ENCODE measurements at places on chromosomes 7 and 10.

DNA sequence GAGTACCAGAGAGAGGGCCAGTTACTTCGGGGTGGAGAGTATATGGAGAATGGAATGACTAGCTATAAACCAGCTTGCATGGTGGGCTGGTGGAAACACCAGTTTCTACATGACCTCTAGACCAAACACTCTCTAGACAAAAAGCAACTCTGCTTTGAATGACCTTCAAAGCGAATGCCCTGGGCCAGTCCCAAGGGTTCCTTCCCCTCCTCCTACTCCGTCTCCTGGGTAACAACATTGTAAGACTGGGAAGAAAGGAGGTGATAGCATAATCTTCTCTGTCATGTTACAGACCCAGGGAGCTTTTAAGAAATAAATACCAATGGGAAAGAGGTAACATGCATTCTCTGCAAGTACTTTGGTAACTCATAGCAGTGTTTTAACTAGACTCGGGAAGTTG, 7.4 kb downstream of the HK1 start:
- DNase-seq = no peak

DNA sequence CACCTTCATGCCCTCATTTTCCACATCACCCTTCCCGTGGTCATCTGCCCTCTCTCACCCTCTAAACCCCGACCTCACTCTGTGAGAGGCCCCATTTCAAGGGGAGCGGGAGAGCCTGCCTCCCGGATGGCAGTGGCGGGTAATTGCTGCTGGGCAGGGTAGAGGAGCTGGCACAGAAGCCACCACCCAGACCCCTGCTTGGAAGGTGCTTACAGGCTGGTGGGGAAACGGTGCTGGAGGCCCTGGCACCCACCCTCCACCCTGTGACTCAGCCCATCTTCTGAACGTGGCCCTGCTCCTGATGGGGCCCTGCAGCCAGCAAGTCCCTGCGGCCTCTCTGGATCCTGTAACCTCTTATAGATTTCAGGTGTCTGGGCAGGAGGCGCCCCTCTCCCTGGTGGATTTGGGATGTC, 10.6 kb upstream of the PWWP2B start:
- DNase-seq = no peak

- no peak for DNase-seq
These were observed 684 bp upstream of the CTNNA3 start for GRCh38 chr10:67696679-67697078.

- DNase-seq = no peak
These were observed 113.7 kb downstream of the TRRAP start for GRCh38 chr7:98992076-98992475.

GRCh38 chr7:20861468-20861867, 74.8 kb upstream of the SP8 start:
- DNase-seq = no peak

- DNase-seq = no peak
These were observed 343.2 kb upstream of the TMEM229A start for GRCh38 chr7:124376111-124376510.

DNA sequence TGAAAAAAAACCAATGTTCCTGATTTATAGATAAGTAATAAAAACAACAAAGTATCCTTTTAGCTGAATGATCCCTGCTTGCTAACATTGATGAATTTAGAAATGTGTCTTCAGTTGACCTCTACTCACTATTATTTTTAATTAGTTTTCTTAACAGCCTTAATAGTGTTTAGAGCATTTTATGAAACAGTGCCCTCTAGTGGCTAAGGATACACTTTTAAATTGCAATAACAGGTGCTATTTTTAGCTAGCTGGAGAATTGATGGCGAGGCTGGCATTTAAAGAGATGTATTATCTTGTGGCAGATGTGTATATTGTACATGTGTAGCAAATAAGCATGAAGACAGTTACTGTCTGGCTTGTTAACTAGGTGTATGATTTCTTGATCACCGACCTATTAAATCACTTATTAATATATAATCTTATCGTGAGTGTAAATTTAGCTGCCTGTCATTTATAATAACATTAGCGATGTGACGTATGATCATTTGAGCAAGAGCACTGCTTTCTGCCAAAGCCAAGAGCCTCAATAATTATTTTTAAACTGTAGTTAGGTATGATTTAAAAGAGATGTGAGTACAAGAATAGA, 451.9 kb downstream of the DPP6 start:
- DNase-seq = peak; percentile 28

DNA sequence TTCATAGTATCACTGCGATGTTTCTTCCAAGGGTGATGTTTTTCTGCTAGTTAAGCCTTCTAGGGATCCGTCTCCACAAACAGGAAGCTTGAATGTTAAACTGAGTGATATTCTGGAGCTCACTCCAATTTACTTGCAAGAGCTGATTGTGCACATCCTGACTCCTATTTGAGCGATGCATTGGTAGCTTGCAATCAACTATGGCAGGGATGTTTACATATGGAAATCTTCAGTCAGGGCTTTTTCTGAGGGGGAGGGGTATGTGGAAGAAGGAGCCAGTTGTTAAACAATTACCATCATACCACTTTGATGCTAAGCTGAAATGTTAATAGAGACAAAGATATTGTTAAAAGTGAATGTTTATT, 43.2 kb upstream of the NXPH1 start:
- no peak for DNase-seq

GRCh38 chr7:57415326-57415725, 34.7 kb upstream of the ZNF716 start:
- DNase-seq = no peak

DNA sequence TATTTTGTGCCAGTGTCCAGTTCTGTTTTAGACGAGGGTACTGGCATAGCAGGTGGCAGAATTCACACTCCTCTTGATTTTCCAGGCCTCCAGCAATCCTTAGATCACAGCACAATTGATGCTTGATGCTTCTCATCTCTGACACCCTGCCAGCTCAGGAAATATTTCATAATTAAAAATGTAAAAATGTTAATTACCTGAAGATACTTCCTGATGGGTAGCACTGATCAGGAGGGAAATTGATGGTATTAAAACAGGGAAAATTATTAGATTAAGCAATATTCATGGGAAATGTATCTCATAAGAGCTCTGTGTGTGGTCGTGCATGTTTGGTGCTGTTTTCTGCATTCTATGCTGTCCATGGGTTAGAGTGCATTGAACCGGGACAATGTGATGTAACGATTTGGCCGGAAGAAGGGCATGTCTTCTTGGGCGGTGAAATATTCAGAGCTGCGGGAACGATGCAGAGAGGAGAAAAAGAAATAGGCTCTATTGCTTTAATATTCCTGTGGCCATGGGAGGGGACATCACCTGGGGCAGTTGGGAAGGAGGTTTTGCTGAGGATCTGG, 43.7 kb upstream of the MKI67 start:
- DNase-seq = no peak

- DNase-seq = no peak
These were observed 280.2 kb downstream of the TCERG1L start for GRCh38 chr10:131031346-131031745.

DNA sequence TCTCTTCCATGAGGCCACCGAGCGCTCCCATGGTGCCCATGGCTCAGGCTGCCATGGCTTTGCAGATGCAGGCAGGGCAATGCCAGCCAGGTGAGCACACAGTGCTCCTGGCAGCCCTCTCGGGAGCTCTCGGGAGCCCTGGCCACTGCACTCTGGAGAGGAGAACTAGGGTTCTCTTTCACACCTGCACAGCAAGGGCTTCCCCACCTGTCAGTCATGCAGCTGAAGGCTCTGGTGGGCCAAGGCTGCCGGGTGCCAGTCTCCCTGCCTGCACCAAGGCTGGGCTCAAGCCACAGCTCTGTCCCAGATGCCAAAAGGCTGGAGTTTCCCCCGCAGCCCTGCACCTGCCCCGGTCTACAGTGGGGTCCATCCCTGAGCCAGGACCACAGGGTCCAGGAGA, 32.6 kb downstream of the NUDT1 start:
- DNase-seq = no peak

DNA sequence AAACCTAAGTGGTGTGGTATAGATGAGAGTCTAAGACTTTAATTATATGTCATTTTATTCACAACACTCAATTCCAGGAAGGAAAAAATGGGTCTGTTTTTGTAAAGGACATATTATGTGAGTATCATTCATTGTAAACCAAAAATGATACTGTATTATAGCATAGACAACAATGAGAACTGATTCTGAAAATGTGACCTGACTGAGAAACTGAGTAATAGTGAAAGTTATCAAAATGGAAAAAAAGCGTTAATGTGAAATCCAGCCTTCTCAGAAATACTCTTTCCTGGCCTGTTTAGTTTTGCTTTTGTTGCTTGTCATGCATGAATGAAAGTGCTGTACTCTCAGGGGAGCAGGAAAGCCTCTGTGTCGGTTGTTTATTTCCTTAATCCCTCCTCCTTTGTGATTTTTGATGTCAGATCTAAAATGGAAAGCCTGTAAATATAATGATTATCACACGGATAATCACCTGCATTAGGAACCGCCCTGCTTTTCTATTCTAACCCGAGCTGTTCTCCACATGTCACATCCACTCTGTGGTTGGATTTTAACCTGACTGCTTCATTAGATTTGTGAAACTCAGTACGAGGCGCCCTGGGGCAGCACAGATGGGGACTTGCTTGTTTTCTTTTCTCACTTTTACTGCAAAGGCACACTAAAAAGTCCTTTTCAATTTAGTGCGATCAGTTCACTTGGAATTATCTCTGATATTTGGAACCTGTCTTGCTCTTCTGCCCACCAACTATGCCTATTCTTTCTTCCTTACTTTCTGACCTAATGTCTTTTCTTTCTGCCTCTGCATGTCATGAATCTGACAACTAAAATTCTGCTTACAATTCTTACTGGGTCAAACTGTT, 240.9 kb upstream of the KAT6B start:
- DNase-seq = peak; percentile 95

DNA sequence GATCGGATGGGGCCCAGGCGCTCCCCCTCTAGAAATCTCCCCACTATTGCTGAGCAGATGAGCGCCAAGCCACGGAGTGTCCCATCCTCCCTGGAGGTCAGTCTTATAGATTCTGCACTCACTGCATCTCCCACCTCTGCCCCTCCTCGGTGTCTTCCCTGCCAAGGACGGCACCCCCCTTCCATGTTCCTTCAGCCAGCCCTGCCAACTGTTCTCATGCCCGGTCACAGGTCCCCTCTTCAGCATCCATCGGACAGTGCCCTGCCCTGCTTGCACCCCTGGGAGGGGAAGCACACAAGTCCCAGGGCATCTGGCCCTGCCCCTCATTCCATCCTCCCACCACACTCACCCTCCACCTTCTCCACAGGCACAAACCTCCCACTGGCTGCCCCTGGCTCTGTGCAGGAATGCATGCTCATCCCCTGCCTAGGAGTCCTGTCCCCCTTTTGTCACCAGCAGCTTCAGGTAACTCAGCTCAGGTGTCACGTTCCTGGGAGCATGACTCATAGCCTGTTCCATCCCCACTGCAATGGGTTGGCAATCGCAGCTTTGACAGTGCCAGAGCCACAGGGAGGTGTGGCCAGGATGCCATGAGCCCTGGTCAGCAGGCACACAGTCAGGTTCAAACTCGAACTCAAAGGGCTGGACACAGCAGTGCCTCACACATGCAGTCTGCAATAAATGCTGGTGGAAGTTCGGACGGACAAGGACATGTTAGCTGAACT, 234.7 kb upstream of the TCERG1L start:
- no peak for DNase-seq

GRCh38 chr7:91565499-91566401, 301.5 kb downstream of the FZD1 start:
- peak; percentile 29 for DNase-seq

- DNase-seq = no peak
These were observed 7.0 kb upstream of the MYO1G start for GRCh38 chr7:44985900-44986217.

DNA sequence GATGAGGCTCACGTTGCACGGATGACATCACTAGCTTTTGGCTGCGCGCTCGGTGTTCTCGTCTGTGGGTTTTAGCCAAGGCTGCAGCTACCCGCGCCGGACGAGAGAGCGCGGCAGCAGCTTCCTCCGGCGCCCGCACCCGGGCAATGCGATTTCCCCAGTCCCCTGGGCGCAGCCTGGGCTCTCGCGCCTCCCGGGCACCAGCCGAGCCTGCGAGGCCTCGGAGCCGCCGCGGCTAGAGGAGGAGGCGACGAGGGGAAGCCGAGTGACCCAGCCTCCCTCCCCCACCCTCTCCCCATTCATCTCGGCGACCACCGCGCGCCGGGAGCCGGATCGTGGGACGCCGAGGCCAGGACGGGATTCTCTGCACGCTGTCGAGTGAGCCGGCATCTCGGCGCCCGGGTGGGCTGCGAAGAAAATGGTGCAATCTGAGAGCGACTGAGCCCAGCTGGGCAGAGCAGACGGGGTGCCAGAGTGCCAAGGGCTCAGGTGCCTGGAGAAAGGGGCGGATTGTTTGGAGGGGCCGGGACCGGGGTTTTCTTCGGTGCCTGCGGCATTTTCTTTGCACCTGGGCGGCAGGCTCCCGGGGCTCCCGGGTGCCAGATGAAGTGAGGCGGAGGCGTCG, 1.2 kb upstream of the TMEM178B start:
- DNase-seq = peak; percentile 84

GRCh38 chr10:118054383-118054782, 7.6 kb upstream of the RAB11FIP2 start:
- no peak for DNase-seq

- no peak for DNase-seq
These were observed 10.7 kb upstream of the COBL start for GRCh38 chr7:51327287-51327717.

GRCh38 chr10:108782411-108782810, 1140.9 kb downstream of the XPNPEP1 start:
- no peak for DNase-seq

- peak; percentile 88 for DNase-seq
These were observed 161.0 kb downstream of the ST7 start for GRCh38 chr7:117114272-117114671.

DNA sequence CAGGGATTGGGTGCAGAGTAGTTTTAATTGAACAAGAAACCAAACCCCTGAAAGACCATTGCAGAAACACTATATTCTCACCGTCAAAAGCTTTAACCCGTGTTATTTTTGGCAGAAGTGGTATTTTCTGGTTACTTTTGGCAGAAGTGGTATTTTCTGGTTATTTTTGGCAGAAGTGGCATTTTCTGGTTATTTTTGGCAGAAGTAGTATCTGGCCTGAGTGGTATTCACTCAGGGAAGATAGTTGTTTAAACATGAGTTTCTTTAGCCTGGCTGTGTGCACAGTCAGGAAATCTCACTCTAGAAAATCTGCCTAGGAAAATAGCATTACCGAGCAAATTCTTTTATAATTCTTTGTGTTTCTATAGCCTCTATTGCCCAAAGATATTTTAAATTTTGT, 322.7 kb downstream of the GFRA1 start:
- DNase-seq = no peak

GRCh38 chr7:2958416-2959102, 85.1 kb downstream of the CARD11 start:
- DNase-seq = no peak

DNA sequence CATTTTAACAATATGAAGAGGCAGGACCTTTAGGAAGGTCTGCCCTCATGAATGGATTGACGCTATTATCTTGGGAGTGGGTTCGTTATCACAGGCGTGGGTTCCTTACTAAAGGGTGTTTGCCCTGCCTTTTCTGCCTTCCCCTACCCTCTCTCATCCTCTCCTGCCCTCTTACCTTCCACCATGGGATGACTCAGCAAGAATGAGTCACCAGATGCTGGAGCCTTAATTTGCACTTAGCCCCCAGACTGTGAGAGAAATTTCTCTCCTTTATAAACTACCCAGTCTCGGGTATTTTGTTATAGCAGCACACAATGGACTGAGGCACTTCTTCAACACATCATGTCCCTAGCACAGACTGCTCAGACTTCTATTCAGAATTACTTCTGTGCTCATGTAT, 31.4 kb upstream of the ZNF32 start:
- no peak for DNase-seq

All from NCI-H2171 treated with DMSO at 0.1 percent for 48 hours (cell line).